ENCODE measurements at places on chromosomes 7 and 10.

- DNase-seq: no peak
These were observed 134.9 kb upstream of the SAMD8 start for GRCh38 chr10:74976565-74976964.

GRCh38 chr7:30612658-30613265 is 18.1 kb downstream of the GARS1 start:
- peak; percentile 22 for DNase-seq

- DNase-seq: peak; percentile 91
These were observed at the start of gene C7orf25 for GRCh38 chr7:42911454-42912447. Gene C7orf25, minus strand, starts transcription at chr7:42912070. Its CDS starts 1,170 bp downstream, at chr7:42910900.

DNA sequence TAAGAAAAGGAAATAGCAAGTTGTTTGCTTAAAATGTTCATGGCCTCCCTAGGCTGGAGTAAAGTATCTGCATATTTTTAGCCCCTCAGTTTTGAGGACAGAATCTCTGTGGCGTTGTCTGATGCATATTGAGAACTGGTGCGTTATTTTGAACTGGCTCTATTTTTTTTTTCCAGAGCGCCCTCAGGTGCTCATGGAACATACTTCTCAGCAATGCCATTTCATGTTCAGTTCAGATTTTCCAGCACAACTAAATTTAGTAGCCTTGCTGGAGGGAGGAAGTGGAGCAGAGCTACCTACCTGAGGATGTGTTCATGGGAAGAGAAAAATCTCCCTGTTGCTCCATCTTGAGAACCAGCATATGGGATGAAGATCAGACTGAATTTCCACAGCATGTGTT is 870.5 kb downstream of the LRMDA start:
- no peak for DNase-seq

DNA sequence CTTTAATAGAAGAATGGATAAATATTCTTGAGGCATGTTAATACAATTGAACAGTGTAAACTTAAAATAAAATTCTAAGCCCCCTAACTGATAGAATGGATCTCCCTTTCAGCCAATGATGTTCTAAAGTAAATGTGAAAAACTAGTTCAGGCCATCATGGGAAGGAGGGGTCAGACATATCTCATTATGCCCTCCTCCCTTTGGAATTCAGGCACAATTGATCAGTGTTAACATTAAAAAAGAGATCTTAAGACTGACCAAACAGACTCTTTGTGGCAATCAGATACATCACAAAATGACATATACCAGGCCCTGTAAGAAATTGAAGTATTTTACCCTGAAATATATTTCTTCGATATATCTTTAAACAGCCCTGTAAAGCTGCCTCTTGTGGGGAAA is 683.0 kb upstream of the LRRTM3 start:
- DNase-seq: no peak

DNA sequence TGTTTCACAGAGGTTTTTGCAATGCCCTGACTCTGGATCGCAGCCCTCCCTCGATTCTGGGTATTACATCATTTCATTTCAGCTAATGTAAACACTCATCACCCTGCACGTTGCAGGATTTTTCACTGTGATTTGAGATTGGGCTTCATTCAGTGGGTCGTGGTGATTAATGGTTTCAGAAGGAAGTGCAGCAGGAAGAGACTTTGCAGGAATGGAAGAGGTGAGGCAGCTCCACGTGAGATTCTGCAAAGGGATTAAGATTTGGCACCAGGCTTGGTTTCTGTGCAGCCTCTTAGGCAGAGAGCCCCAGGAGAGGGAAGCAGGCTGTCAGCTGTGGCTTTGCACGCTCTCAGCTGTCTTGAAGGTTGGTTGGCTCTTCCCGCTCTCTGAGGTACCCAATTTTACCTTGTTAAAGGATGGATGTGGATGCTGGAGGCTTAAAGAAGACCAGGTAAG is 95.2 kb downstream of the PLCE1 start:
- DNase-seq: no peak

GRCh38 chr10:45155784-45156183 is 155.1 kb downstream of the ZNF22 start:
- DNase-seq: no peak

- DNase-seq: no peak
These were observed 58.7 kb upstream of the PRPS1L1 start for GRCh38 chr7:18086165-18087025.

DNA sequence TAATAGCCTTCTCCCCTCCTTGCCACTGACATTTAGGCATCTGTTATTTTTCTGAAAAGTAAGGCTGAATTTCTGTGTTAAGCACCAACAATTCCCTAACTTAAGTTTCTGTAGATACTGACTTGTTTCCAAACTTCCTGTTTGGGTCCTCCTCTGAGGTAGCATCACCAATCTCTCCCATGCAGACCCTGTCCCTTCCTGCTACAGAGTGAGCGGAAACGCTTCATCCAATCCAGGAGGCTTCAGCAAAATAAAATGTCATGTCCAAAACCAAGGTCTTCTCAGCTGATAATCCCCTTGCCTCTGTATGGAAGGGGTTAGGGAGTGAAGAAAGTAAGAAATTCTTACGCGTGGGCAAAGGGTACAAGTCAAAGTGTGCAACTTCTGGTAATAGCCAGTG is 29.9 kb downstream of the XPNPEP1 start:
- DNase-seq: no peak

GRCh38 chr10:50527442-50528043 is 96.2 kb downstream of the SGMS1 start:
- DNase-seq: no peak

DNA sequence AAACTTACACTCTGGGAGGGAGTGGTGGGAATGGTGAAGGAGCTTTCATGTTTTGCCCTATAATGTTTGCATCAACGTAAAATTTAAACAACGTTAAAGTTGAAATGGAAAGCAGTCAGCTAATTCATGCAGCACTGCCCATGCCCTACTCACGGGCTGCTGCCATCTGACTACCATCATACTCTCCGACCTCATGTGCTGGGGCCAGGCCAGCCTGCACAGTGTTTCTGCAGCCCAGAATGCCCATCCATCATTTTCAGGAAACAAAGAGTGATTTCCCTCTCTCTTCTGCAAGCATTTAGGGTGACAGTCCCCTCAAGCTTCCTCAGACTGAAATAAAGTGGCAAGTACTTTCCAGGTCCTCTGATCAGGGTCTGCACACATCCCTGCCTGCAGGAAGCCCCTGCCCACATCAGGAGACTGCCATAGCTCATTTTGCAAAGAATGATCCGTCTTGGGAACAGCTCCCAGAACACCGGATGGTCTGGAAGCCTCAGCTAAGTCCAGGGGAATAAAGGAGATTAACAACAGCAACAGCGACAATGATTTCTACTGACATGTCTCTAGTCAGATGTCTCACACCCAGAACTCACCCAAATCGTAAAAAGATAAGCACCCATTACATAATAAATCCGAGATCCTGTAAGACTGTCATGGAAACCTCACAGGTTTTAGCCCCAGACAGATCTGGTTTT is 40.3 kb downstream of the ARHGAP22 start:
- DNase-seq: no peak

DNA sequence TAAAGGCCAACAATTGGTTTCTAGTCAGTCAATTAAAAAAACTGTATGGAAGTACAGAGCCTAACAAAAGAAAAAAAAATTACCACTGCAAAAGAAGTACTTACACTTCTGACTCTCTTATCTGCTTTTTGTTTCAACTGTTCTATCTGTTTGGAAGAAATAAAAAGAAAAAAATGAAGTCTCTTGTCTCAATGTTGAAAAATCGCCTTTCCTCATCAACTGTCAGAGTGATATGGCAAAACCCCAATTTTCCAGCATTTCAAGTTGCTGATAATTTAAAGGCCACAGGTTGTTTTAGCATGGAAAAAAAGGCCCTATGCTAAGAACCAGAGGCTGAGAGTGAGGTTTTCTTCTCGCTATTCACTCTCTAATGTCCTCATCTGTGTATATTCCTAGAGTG is 13.6 kb downstream of the ZDHHC6 start:
- DNase-seq: no peak

DNA sequence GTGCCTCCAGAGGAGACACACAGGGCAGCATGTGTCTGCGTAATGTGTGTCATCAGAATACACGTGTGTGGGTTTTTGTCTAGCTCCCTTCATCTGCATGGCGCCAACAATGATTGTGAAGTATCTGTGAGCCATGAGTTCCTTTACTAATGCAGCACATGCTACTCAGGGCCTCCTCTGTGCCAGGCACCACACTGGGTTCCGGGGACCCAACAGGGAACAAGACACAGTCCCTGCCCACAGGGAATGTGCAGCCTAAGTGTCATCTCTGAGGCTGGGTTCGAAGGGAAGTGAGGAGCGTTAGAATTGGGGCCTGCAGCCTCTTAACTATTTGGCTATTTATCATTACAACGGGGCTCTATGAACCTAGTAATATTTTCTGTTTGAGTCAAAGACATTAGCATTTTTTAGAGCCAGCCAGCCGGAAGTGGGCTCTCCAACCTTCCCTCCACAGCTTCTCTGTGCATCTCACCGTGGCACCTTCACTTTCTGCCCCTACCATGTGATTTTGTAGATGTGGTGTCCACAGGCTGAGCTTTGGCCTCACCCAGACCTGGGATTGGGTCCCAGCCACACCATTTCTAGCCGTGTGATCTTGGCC is 43.9 kb upstream of the SRGN start:
- no peak for DNase-seq

GRCh38 chr10:30488316-30488715 is 54.3 kb downstream of the MAP3K8 start:
- DNase-seq: no peak

DNA sequence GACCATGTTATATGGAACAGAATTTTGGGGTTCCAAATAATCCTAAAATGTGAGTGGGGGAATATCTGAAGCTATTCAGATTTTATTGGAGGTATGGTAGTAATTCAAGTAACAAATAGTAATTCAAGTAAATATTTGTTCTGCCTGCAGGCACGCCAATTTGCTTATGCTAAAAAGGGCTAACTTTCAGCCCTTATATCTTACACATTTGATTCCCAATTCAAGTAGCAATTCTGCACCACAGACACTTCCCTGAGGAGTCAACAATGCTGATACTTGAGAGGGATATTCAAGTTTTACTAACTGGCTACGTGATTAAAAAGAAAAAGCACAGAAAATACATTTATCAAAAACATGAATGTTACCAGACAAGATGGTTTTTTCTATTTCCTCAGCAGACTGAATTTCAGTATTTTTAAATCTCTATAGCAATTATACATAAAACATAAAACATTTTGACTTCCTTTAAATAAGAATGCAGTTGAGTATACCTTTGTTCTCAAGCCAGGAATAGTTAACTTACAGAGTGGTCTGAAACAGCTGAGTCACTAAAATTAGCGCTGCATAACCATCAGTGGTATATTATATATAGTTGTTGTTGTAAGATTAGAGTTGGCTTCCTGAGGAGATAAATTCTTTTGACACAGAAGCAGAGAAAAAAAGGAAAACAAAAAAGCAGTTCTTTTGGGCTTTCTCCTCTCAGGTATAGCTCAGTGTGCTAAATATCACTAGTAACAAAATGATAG is 33.9 kb downstream of the MTPN start:
- no peak for DNase-seq

DNA sequence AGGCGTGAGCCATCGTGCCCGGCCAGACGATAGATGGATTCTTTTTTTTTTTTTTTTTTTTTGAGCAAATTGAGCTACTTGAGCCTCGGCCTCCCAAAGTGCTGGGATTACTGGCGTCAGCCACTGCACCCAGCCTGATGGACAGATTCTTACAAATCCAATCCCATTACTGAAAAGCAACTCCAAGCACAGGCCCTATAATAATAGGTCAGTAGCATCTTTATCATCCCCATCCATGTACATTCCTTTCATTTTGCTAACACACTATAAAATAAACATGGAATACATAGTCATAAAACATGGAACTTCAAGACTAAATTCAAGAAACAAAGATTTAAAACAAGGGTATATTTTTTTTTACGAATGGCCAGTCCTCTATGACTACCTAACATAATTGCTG is 16.0 kb upstream of the RSBN1L start:
- DNase-seq: no peak

DNA sequence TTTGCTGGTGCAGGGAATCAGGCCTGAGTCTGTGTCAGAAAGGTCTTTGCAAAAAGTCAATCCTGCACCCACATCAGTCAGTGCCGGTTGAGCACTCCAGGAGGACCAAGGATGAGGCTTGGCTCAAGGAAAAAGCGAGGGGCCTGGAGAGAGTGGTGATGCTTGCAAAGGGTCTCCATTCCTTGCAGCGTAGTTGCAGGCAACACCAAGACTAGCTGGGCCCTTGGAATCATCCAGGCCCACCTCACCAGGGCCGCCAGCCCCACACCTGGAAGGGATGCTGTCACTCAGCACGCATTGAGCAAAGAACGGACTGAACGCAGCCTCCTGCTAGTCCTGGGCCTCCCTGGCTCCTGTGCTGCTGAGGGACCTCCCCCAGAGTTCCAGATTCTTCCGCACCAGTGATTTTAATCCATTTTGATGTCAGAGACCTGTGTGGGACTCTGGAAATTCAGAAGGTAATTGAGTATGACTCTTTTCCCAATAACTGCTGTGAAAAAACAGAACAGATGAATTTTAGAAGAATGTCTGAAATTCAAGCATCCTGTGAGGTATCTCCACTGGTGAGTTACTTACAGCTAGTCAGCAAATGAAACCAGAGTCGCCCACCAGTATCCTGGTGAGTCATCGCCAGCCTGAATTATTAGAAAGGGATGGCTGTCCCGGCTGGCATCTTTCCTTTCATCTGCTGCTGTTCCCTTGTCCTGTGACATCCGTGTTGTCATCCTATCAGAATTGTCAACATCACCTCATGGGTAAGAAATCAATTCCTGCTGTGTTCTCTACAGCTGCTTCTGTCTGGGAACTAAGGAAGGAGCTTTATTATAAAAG is 150.8 kb upstream of the NPS start:
- no peak for DNase-seq

DNA sequence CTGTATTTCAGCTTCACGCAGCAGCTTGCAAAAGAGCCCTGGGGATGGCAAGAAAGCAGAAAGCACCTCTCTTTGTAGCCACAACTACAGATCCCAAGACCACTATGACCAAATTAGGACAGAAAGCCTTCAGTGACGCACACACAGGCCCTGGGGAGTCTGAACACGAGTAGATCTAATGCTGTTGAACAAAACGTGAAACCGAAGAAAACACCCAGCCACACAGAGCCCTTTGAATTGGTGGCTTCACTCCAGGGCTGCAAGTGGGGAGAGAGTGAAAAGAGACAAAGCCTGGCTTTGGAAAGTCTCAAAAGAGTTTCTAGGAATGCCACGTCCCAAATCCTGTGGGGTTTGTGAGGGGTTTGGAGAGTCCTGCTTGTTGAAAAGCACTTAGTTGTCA is 28.4 kb downstream of the PLXNA4 start:
- no peak for DNase-seq

- no peak for DNase-seq
These were observed 940 bp upstream of the PSD start for GRCh38 chr10:102419269-102420180.
